ENCODE measurements at places on chromosomes 3 and 15.

DNA sequence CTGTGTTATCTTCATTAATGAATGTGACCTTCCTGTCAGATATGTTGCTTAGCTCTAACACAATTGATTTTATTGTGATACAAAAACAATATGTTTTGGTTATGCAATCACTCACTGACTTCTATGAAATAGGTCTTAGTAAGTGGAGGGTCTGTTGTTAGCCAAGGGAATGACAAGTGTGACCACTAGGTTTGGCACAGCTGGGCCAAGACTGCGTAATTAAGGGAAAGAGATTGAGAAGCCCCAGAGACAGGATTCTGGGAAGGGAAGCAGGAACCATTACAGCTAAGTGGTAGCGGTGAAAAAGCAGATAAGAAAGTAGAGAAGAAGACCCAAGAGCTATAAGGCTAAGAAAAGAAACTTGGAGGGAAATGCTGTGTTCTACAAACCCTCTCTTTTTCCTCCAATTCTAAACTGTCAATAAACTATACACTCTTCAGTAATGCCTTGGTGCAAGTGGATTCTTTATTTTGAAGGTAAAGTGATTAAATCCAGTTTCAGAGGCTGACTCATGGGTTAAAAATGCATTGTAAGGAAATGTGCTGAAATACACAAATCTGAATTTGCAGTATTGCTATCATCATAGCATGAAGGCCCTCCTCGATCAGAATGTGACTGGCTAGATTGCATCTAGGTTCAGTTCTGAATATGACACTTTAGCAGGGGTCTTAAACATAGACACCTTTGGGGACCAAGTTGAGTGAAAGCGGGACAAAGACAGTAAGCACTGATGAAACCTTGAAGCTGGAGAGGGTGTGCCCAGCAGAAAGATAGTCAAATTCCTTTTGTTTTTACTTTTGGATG is 26.1 kb downstream of the KCNMB2 start:
- no peak for DNase-seq

- DNase-seq, result no peak
These were observed 4.6 kb downstream of the DPP8 start for GRCh38 chr15:65512807-65513416.

- no peak for DNase-seq
These were observed 59.9 kb upstream of the DPH6 start for GRCh38 chr15:35605764-35606449.

GRCh38 chr15:86055688-86056087 is 24.0 kb upstream of the AGBL1 start:
- DNase-seq, result no peak

DNA sequence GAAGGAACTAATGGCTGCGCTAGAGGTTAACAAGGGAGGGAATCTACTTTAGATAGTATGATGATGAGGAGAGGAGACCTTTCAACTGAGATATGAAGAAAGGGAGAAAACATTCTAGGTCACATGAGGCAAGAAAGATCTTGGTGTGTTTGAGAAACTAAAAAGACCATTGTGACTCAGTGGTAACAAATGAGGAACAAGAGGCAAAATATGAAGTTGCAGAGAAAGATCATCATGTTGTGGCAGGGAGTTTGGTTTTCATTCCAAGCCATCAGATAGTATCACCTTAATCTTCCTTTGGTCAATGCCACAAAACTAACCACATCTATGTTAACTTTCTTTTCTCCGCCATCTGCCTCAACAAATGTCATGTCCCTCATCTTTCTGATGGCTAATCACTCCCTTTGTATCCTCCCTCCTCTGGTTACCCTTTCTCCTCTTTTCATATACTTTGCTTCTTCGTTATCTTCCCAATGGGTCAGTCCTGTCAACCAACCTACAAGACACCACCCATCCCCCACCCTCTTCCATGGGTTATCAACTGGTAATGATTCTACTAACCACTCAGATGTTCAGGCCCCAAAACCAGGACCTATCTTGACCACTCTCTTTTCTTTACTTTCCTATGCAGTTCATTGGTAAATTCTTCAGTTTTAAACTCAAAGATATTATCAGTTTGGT is 2.4 kb upstream of the PDCD6IP start:
- no peak for DNase-seq

DNA sequence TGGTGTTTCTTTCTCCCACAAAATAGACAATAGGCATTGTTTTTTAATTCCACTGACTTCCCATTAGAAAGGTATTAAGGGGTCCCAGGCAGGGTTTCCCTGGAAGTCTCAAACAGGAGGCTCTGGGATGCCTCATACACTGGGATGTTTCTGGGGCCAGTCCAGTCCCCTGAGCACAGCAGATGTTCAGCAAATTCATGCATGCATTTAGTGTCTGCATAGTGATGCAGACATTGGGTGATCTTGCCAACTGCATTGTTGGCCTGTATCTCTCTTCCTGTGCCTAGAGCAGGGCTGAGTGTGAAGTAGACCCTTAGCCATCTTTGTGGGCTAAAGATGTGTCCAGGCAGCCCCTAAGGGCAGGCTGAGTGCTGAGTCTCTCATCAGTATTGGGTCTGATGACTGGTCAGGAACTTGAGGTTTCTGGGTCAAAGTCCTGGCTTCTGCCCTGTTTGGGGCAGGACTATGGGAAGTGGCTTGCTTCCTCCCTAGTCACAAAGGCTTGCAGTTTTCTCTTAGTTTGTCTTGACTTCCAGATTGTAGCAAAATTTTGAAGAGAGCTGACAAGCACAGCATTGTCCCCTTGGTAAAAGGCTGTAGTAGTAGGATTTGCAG is 56.5 kb downstream of the BSN start:
- DNase-seq, result no peak

GRCh38 chr15:23574742-23575141 is 9.3 kb downstream of the MKRN3 start:
- DNase-seq, result no peak

DNA sequence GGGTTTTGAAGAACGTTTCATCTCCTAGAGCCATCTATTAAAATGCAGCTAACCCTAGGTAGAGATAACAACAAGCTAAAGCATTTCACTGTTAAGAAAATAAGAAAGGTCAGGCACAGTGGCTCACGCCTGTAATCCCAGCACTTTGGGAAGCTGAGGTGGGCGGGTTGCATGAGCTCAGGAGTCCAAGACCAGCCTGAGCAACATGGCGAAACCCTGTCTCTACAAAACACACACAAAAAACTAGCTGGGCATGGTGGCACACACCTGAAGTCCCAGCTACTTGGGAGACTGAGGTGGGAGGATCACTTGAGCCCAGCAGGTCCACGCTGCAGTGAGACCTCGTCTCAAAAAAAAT is 5.4 kb upstream of the TBC1D5 start:
- no peak for DNase-seq

GRCh38 chr15:67218428-67218827 is 36.0 kb downstream of the AAGAB start:
- no peak for DNase-seq

- peak; percentile 79 for DNase-seq
These were observed 59.2 kb upstream of the FAM174B start for GRCh38 chr15:92714477-92715401.

DNA sequence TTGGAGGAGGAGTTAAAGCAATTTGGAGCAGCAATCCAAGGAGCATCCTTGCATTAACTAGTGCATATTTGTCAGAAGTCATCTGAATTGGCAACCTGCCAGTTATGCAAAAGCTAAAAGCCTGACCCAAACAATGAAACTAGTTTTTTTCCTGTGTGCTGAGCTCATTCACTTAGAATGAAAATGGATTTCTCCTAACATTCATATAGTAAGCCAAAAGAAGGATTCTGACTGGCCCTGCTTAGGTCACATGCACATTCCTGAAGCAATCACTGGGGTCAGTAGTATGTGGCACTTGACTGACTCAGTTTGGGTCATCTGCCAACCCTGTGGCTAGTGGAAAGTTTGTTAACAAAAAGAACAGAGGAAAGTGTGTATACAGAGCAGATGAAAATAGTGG is 30.5 kb downstream of the OXSM start:
- no peak for DNase-seq

DNA sequence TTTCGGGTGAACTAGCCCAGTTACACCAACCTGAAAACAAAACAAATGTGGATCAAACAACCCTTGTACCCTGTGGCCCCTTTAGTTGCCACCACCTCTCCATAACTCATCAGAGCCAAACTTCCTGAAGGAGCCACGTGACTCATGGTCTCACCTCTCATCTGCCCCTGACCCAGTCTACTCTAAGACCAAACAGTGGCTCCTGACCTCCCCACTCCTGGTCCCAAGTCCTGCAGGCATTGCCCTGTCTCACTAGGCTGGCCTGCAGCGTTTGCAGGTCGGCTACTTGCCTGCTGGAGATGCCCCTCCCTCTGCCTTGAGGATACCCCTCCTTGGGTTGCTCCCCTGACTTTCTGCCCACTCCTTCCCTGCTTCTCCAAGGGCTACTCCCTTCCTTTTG is 23.1 kb downstream of the SLC6A11 start:
- DNase-seq, result no peak

- no peak for DNase-seq
These were observed 97.6 kb upstream of the CNTN3 start for GRCh38 chr3:74711913-74712512.

DNA sequence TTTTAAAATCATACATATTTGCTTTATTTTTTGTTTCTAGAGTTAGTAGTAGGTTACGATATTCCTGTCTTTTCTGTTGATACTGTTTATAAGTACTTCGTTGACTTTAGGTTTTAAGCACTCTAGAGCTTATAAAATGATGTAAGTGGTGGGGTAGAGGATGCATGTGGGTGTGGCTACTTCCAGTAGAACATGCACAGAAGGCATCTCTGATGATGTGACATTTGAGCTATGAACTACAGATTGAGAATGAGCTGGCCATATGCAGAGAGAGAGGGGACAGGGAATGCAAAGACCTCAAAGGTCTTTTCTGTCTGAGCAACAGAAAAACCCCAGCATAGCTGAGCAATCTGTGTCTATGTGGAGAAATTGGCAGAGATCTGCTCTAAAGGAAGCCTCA is 233.9 kb upstream of the STAC start:
- DNase-seq, result no peak

DNA sequence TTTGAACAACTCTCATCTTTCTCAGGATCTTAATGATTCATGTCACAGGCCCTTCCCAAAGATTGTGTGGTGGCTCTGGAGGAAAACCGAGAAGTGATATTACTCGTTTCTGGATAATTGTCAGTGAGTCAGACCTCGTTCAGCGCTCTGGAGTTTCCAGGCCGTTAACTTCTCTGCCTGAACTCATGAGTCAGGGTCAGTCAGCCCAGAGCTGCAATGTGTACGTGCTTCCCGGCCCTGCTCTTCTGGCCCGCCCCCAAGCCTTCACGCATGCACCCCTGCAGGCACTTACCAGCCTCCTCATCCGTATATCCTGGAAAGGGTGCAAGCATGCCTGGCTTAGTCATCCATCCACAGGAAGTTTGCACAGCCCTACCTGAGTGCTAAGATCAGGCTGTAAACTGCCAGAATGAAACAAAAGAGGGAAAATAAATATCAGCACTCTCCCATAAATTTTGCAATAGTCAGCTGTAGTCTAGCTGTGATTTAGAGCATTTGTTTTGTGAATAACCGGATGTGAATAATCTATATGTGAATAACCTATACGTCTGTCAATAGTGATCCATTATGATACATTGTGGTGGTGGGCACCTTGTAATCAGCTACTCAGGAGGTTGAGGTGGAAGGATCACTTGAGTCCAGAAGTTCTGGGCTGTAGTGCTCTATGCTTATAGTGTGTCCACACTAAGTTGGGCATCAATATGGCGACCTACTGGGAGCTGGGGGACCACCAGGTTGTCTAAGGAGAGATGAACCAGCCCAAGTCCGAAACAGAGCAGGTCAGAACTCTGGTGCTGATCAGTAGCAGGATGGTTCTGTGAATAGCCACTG is 35.3 kb upstream of the SEMA4B start:
- no peak for DNase-seq

GRCh38 chr3:113626503-113627371 is 69.7 kb downstream of the USF3 start:
- peak; percentile 60 for DNase-seq

DNA sequence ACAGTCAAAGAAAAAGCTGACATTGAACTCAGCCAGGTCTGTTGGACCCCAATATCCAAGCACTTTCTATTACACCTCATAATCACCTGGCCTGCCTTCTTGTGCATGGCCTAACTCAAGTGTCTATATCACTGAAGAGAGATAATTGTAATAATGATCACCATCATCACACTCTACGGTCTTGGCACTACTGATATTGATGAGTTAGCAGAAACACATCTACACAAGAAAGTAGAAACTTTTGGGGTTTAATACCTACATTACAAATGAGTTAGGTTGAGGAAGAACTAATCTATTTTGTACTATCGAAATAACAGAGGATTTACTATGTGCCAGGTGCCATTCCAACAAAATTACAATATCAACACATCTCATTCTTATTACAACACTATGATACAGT is 30.7 kb downstream of the TUSC7 start:
- no peak for DNase-seq

- DNase-seq, result no peak
These were observed 23.4 kb downstream of the CHRNA7 start for GRCh38 chr15:32053719-32054118.

DNA sequence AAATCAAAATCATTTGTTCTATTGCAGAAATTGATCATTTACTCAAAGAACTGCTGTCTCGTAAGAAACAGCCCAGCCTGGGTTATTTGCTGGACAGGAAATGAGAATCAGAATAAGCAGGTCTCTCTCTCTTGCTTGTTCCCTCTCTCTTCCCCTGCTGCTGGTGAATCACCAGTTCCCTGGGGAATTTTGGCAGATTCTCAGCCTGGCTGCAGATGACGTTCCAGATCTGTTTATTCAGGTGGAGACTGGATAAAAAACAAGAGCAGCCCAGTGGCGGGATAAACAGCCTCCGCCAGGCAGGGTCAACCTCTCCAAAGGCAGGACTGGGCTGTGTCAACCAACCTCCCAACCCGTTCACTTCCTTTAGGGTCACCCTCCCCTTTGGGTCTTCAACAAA is 72.1 kb downstream of the LRIG1 start:
- DNase-seq, result peak; percentile 59

- DNase-seq, result no peak
These were observed 150.6 kb upstream of the NSMCE3 start for GRCh38 chr15:29420188-29420587.

DNA sequence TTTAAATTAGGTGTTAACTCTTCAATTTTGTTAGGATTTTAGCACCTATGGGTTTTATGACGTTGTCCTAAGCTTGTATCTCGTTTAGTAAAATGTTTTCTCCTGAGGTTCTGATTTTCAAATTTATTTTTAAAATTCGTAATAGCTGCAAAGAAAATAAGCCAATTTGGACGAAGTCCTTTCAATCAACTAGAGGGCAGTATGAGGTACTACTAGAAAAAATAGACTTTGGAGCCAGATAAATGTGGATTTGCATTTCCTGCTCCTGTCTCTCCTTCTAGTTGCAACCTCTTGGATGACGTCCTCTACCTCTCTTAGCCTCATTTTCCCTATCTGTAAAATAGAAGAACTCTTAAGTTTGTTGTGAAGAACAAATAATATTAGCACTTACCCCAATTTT is 81.1 kb downstream of the SLTM start:
- no peak for DNase-seq

GRCh38 chr3:87595798-87596197 is 319.4 kb upstream of the POU1F1 start:
- DNase-seq, result no peak

DNA sequence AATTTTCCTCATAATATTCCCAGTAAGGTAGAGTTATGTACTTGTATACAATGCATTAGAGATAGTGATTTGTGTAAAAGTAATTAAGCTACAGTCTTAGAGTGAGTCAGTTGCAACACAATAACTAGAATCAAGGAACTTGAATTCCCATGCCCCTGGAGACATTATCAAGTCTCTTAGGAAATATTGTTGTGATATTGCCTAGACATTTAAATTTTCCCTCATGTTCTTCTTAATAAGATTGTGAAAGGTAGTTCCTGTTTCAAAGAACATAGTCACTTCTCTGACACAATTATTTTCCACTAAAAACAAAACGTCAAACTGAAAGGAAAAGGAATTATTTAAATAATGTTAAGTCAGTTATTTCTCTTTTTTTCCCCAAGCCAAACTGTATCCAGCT is 13.0 kb upstream of the ATP1B3 start:
- DNase-seq, result no peak

Measured in substantia nigra (tissue), 51 donors.